ENCODE measurements at places on chromosomes 2 and 18. TPM values are rescaled to one million over a fixed set of nuclear protein-coding genes. Genes with fewer than 3 reads are reported as not detected.

The SLC4A1AP gene
- 37.9 TPM for total RNA-seq

GRCh38 chr2:16359961-16360360 lies 305.7 kb downstream of the CYRIA start:
- no peak for DNase-seq
- no peaks in the 10 kb centered on the region for H3K4me1 ChIP-seq
- no peak overlapping the region for H3K27ac ChIP-seq
- H3K4me3 ChIP-seq, result no peak overlapping the region
- no peaks in the 10 kb centered on the region for H3K36me3 ChIP-seq

DNA sequence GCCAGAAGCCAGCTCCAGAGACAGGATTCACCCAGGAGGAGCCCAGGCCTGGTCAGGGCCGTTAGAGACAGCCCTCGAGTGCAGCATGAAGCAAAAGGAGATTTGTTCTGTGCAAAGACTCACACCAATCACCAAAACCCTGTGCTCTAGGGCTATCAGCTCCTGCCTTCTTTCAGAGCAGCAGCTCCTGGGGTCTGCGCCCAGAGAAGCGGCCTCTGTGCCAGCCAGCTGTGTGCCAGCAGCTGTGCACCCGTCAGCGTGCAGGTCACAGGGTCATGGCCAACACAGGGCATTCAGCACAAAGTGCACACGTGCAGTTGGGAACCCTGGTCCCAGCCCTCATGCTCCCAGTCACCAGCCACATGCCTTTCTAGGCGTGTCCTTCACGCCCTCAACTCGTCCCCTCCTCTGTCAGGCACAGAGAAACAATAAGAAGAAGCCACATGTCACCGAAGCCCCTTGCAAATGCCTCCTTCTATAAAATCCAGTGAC lies 49.3 kb downstream of the ZNF516 start:
- no peak for DNase-seq
- H3K4me3 ChIP-seq, result no peak overlapping the region
- H3K27ac ChIP-seq, result peak overlapping the region; percentile 84
- H3K27me3 ChIP-seq, result no peaks in the 10 kb centered on the region
- peaks cover 5% of the 10 kb centered on the region for H3K4me1 ChIP-seq

DNA sequence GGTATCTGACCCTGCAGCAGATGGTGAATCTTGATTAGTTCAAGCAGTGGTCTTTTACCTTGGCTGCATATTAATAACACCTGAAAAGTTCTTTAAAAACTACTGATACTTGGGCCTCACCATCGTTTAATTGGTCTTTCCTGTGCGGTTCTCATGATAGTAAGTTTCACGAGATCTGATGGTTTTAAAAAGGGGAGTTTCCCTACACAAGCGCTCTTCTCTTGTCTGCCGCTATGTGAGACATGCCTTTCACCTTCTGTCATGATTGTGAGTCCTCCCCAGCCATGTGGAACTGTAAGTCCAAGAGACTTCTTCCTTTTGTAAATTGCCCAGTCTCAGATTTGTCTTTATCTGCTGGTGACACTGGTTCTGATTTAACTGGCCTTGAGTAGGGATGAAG lies 102.3 kb downstream of the LYPD1 start:
- DNase-seq, result no peak
- no peaks in the 10 kb centered on the region for H3K27me3 ChIP-seq
- H3K4me1 ChIP-seq, result no peaks in the 10 kb centered on the region

The RGPD4 gene
- total RNA-seq, result 0.17 TPM

DNA sequence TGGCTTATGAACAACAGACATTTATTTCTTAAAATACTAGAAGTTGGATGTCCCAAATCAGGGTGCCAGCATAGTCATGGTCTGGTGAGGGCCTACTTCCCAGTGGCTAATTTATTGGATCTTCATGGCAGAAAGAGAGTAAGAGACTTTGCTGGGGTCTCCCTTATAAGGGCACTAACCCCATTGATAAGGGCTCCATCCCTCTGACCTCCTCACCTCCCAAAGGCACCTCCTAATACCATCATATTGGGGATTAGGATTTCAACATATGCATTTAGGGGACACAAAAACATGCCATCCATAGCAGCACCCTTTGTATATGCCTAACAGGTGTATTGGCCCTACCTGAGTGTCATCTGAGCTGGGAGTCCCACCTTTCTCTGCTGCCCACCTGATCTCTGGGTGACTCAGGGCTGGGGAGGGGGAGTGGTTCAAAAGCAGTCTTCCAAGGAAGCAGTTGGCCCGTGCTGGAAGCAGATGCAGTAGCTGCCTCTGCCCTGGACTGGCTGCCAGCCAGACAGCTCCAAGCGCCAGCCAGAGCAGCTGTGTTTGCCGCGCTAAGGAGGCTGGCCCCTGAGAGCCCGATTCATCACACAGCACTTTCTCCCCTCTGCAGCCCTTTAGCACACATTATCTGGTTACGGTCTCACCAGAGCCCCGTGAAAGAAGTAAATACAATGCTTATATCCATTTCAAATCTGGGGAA lies 84.6 kb downstream of the SMAD7 start:
- peak; percentile 46 for DNase-seq
- H3K36me3 ChIP-seq, result no peaks in the 10 kb centered on the region
- H3K4me3 ChIP-seq, result no peak overlapping the region
- no peaks in the 10 kb centered on the region for H3K27me3 ChIP-seq

DNA sequence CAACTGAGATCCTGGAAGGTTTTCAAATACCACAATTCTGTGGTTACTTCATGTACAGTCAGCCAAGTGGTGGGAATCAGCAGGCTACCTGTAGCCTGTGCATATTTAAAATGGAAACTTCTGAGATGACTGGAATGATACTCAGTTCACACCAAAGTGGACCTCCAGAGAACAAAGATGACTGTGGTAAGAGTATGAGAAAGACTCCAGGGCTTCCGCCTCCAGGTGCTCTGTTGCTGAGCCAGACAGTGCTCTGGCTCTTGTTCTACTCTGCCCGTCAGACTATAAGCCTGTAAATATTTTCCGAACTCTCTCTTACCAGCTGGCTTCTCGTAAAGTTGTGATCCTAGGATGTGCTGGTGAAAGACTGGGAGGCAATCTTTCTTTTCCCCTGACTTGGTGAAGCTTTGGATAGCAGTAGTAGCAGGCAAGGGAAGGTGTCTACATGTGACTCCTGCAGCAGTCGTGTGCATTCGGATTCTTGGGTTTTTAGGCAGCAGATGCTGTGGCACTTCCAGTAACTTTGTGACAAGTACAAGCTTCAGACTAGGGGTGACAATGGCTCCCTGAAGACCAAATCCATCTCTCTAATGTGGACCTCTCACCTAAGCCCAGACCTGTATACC lies 23.1 kb downstream of the ST3GAL5 start:
- no peak overlapping the region for H3K4me3 ChIP-seq
- DNase-seq, result peak; percentile 46
- peak overlapping the region; percentile 41 for H3K27ac ChIP-seq
- no peaks in the 10 kb centered on the region for H3K27me3 ChIP-seq
- H3K36me3 ChIP-seq, result peaks cover 3% of the 10 kb centered on the region

The TNFAIP6 gene
- 0.51 TPM for total RNA-seq
